Lung (tissue), 17 donors: ENCODE measurements at places on chromosomes 7 and 10. TPM values are rescaled to one million over a fixed set of nuclear protein-coding genes. Genes with fewer than 3 reads are reported as not detected.

GRCh38 chr7:31171216-31171785 lies 119.2 kb downstream of the ADCYAP1R1 start:
- DNase-seq, result no peak

The ELAPOR2 gene
- total RNA-seq, result 64.1 TPM

The DYNC1I1 gene
- 7.6 TPM for total RNA-seq

DNA sequence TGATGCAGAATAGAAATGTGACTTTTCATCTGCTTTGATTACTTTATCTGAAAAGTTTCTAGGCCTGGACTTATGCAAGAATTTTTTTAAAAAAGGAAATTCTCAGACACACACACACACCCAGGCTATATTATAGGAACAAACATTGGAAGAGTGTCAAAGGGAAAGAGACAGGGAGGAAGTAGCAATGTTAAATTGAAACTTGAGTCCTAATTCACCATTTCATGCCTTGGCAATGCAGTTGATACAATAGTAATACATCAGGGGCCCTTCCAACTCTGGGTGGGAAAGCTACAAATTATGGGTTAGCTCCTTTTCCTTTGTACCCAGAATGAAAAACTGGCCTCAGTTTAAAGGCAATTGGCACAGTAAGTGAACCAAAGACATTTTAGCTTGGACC lies 258.0 kb upstream of the LYZL1 start:
- DNase-seq, result no peak

GRCh38 chr10:97454330-97455036 lies 8.5 kb downstream of the ZDHHC16 start:
- no peak for DNase-seq
